Activated CD8-positive, alpha-beta T cell treated with anti-CD3 and anti-CD28 coated beads for 36 hours (primary cell): ENCODE measurements at places on chromosomes 13 and 19. TPM values are rescaled to one million over a fixed set of nuclear protein-coding genes. Genes with fewer than 3 reads are reported as not detected.

The PCDH20 gene
- total RNA-seq, result not detected

The VSTM2B gene
- not detected for total RNA-seq

The ZNF615 gene
- 8.3 TPM for total RNA-seq

- no peak overlapping the region for H3K4me3 ChIP-seq
- peaks cover 25% of the 10 kb centered on the region for H3K36me3 ChIP-seq
- no peak for DNase-seq
- no peaks in the 10 kb centered on the region for H3K27me3 ChIP-seq
- peaks cover 5% of the 10 kb centered on the region for H3K4me1 ChIP-seq
Measured at GRCh38 chr13:26208287-26208686, 13.8 kb downstream of the RNF6 start.

DNA sequence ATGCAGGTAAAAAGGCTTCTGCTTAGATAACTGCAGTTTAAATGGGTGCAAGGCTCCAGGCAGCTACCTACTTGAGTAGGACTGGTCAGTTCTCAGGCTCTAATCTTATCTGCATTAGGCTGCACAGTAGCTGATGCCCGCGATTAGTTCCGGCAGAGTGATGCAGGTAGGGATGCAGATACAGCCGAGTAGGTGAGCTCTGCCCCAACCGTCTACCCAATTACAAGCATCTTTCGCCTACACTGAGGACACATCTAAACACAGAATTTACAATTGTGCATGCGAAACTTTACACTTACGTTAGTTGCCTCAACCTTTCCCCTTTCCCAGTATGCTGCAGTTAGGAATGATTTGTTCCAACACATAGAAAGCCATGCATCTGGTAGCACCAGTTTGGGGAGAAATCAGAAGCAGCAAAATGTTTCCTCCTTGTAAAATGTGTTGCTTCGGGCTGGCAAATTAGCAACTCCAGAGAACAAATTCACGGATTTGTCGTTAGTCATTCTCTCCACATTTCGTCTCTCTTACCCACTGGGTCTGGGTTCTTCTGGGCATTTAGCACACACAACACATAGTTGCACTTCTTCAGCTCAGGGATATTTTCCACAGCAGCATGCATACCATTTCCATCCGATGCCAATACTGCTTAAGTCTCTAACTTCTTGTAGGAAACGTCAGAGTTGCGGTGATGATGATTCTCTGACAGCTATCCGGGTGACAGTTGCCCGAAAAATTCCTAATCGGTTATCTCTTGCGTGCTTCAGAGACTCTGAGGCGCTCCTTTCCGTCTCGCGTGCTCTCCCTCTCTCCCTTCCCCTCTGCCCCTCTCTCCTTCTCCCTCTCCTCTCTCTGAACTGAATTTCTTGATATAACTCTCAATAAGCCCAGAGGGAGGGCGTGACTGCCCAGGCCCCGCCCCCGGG is at the start of gene PCDH9:
TSS of gene PCDH9 (minus strand) at position 856 of the 923 bp plus-strand sequence. CDS start 1,896 bp downstream, outside the sequence.
- peaks cover 4% of the 10 kb centered on the region for H3K4me1 ChIP-seq
- no peaks in the 10 kb centered on the region for H3K36me3 ChIP-seq
- H3K4me3 ChIP-seq, result no peak within 1 kb of the TSS
- peaks cover 14% of the 10 kb centered on the region for H3K27me3 ChIP-seq

GRCh38 chr19:2462635-2463421 is 6.1 kb upstream of the LMNB2 start:
- H3K4me3 ChIP-seq, result peak overlapping the region; percentile 86
- no peaks in the 10 kb centered on the region for H3K36me3 ChIP-seq
- DNase-seq, result no peak
- H3K27me3 ChIP-seq, result no peaks in the 10 kb centered on the region

DNA sequence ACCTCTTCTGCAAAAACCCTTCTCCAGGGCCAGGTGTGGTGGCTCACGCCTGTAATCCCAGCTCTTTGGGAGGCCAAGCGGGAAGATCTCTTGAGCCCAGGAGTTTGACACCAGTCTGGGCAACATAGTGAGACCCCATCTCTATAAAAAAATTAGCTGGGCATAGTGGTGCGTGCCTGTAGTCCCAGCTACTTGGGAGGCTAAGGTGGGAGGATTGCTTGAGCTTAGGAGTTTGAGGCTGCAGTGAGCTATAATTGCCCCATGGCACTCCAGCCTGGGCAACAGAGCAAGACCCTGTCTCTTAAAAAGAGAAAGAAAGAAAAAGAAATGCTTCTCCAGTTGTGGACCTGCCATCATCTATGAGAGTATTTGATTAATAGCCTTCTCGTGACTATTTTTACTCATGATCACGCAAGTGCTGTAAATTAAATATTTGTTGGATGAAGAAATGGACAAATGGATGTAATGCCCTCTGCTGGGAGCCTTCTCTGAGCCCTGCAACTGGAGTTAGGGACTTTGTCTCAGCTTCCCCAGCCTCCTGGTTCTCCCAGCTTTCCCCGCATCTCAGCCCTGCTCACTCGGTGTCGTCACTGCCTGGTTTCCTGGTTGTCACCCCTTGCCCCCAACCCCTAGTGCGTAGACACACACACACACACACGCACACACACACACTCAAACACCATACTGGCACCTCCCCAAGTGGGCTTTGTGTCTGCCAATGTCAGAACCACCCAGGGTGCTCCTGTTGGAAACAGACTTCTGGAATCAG is 12.2 kb downstream of the WIZ start:
- H3K4me1 ChIP-seq, result peaks cover 11% of the 10 kb centered on the region
- H3K27me3 ChIP-seq, result no peaks in the 10 kb centered on the region
- no peak overlapping the region for H3K4me3 ChIP-seq
- no peak for DNase-seq
- H3K36me3 ChIP-seq, result no peaks in the 10 kb centered on the region
- no peak overlapping the region for H3K27ac ChIP-seq

DNA sequence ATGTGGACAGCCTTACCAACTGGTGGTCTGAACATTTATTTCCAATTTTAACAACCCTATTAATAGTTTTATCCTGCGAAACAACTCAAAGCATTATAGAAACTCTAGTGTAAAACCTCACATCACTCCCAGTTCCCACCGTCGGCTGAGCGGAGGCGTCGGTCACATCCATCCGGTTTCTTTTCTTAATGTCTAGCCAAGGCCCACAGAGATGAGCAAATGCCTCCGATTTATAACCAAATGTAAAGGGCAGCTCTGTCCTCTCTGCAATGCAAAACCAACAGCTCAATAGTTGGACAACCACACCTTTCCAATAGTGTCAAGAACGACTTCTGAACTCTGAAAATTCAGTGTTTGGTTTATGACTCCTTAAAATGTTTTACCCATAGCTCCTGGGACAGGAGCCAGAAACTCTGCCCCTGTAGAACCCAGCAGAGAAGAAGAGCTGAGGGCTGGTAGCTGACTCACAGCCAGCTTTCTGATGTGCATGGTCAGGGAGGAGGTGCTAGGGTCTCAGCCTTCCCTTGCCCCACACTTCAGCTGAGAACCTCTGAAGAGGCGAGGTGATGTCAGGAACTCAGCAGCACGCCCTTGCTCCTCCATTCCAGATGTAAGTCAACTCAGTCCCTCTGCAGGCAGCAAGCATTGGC is 90.2 kb upstream of the UQCRFS1 start:
- H3K27me3 ChIP-seq, result peaks cover 11% of the 10 kb centered on the region
- no peaks in the 10 kb centered on the region for H3K36me3 ChIP-seq
- H3K27ac ChIP-seq, result no peak overlapping the region
- no peak overlapping the region for H3K4me3 ChIP-seq
- DNase-seq, result peak; percentile 12

- peaks cover 23% of the 10 kb centered on the region for H3K4me1 ChIP-seq
- no peaks in the 10 kb centered on the region for H3K27me3 ChIP-seq
- DNase-seq, result peak; percentile 59
- peak overlapping the region; percentile 77 for H3K4me3 ChIP-seq
- H3K36me3 ChIP-seq, result peaks cover 2% of the 10 kb centered on the region
- peak overlapping the region; percentile 75 for H3K27ac ChIP-seq
Measured at GRCh38 chr19:48480183-48480557, 11.0 kb downstream of the CYTH2 start.
